ENCODE measurements at places on chromosomes 16 and 17.
A peak's percentile ranks its signal among the peaks of the same experiment; 100 is the strongest.

DNA sequence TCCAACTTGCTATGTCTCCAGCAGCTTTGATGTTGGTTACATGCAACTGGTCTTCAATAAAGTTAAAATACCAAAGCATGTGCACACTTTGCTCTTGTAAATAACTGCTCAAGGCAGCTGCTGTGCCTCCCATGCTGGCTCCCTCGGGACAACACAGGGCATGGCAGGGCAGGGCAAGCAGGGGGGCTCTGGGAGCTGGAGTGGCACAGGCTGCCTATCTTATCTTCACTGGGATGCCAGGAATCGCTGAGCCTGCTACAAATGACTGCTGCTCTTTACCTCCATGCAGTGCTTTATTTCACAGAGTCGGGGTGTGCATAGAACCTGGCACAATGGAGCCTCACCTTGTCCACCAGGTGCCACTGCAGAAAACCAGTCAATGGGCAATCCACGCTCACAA, 21.8 kb downstream of the PEMT start:
- DNase-seq: no peak

DNA sequence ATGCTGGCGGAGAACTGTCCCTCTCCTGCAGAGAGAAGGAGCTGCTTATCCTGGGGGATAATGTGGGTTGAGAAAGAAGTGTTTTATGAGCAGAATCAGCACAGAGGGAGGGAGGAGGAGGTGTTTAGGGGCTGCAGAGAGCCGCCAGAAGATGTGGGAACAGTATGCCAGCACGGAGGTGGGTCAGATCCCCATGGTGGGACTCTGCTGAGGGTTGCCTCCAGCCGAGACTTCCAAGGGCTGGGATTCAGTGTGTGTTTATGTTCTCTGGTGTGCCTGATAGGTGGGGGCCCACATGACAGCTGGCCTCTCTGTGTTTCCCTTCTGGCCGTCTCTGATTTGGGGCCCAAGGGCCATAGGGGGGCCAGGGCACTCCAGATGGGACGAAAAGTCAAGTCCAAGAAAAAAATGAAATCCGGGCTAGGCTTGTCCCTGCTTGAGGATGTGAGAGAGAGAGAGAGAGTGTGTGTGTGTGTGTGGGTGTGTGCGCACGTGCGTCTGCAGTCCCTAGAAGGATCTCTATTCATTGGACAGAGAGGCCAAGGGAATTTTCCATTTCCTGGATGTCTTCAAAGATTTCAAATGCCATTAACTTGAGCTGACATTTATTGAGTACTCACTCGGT, 21.6 kb downstream of the PRKCB start:
- DNase-seq: no peak

DNA sequence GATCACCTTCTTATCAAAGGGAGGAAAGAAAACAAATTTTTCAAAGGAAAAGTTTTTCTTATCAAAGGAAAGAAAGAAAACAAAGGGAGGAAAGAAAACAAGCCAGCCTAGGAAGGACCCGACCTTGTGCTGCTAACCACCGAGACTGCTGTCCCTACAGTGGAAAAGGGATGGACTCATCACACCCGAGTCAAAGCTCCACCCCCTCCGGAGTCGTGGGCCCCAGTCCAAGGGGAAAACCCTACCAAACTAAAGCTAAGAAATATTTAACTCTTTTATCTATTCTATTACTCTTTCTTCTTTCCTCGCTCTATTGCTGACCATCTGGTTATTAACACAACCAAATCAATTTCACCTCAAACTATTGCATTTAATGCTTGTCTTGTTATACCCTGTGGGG, 6.1 kb upstream of the ENDOV start:
- DNase-seq: no peak

GRCh38 chr17:64585146-64585545, 77.0 kb downstream of the SMURF2 start:
- DNase-seq: no peak

- DNase-seq: peak; percentile 78
These were observed 19.0 kb downstream of the SLC7A5 start for GRCh38 chr16:87850009-87851006.

Data from activated CD4-positive, alpha-beta T cell treated with anti-CD3 and anti-CD28 coated beads, Interleukin-10, Interleukin-2, amounts not matched to agents 100 ng/mL and 50 ng/mL, durations not matched to agents 16 hours and 8 hours (primary cell).